Kidney (tissue), 22 donors: ENCODE measurements at places on chromosomes 13 and 19. TPM values are rescaled to one million over a fixed set of nuclear protein-coding genes. Genes with fewer than 3 reads are reported as not detected.
A peak's percentile ranks its signal among the peaks of the same experiment; 100 is the strongest.

GRCh38 chr13:26270707-26271106 is 16.8 kb downstream of the CDK8 start:
- DNase-seq: no peak

DNA sequence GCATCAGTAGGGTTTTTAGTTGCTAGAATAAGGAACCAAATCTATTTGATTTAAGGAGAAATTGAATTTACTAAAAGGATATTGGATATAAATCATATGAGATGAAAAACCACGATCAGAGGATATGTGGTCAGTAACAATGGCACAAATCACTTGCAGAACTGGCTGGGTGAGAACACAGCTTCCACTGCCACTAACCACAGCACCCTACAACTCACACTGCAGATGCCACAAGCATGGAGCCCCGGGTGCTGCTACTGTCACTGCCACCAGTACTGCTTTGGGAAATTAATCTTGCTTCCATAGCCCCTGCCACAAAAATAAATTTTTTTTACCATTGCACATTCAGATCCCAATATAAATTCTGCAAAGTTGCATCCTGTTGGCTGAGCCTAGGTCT is 40.6 kb upstream of the KLF12 start:
- DNase-seq: no peak

DNA sequence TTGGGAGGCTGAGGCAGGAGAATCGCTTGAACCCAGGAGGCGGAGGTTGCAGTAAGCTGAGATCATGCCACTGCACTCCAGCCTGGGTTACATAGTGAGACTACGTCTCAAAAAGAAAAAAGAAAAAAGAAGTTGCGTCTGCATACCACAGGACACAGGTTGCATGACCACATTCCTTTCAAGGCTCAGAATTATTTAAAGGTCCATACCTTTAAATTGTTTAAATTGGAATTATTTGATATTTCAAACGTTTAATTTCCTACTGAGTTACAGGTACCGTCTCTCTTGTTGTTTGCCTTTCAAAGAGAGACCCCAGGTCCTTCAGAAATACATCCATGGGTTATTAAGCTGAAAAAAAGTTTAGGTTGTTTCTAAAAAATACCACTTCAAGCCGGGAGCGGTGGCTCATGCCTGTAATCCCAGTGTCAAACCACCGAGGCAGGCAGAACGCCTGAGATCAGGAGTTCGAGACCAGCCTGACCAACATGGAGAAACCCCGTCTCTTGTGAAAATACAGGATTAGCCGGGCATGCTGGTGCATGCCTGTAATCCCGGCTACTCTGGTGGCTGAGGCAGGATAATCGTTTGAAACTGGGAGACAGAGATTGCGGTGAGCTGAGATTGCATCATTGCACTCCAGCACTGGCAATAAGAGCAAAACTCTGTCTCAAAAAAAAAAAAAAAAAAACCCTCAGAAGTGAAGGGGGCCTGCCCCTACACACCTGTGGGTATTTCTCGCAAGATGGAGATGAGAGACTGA is 18.6 kb downstream of the ZNF816 start:
- no peak for DNase-seq

DNA sequence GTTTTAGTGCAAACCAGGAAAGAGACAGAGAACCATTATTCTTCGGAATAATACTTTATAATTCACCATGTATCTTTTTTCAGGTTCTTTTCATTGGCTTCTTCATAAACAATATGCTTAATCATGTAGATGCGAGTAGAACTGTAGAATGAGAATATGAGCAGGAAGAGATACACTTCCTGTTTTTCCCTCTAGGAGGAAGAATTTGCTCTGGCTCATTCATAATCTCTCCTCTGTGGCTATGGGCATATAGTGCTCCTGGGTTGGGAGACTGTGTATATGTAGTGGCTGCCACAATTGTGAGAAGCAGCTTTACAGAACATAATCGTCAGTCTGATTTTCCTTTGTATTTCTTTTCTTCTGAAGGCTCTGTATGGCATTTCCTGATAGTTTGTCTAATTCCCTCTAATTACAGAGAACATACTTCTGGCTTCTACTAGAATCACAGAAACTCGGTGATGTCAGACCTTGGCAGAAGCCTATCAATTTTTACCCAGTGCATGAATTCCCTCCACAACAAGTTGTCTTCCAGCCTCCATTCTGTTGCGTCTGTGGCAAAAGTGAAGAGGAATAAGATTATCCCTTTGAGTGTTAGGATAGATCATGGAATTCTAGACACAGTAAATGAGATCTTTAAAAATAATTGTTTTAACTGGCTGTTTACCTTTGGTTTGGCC is 2.9 kb upstream of the DCLK1 start:
- no peak for DNase-seq

SMIM44 gene
- not detected for polyA plus RNA-seq

ZNF561 gene
- 13.3 TPM for polyA plus RNA-seq

- no peak for DNase-seq
These were observed 851 bp downstream of the FBXO46 start for GRCh38 chr19:45729800-45730290.

DNA sequence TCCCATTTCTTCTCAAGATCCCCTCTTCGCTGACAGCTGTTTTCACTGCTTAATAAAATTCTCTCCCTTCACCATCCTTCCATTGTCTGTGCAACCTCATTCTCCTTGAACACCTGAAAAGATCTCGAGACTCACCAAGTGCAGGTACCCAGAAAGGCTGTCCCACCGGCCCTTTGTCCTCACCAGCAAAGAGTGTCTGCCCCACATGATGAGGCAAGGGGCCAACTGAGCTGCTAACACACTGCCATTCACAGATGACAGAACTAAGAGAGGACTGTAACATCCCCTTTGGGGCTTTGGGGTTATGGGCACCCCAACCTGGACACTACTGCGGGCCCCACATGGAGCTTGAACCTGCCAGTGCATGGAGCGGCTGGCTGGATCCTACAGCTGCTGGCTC is 771.4 kb upstream of the MIR17HG start:
- no peak for DNase-seq

ZNF729 gene
- polyA plus RNA-seq: not detected

- DNase-seq: peak; percentile 67
These were observed 94.7 kb upstream of the PRR20A start for GRCh38 chr13:57045826-57046546.

GRCh38 chr19:12790628-12791344 is 500 bp upstream of the JUNB start:
- peak; percentile 27 for DNase-seq

HIPK4 gene
- not detected for polyA plus RNA-seq

GRCh38 chr13:111251646-111252445 is 68.6 kb upstream of the TEX29 start:
- no peak for DNase-seq

GRCh38 chr19:10817291-10818038 is 18.5 kb downstream of the TMED1 start:
- peak; percentile 90 for DNase-seq

GRCh38 chr13:94636942-94637578 is 35.4 kb downstream of the GPR180 start:
- no peak for DNase-seq

DNA sequence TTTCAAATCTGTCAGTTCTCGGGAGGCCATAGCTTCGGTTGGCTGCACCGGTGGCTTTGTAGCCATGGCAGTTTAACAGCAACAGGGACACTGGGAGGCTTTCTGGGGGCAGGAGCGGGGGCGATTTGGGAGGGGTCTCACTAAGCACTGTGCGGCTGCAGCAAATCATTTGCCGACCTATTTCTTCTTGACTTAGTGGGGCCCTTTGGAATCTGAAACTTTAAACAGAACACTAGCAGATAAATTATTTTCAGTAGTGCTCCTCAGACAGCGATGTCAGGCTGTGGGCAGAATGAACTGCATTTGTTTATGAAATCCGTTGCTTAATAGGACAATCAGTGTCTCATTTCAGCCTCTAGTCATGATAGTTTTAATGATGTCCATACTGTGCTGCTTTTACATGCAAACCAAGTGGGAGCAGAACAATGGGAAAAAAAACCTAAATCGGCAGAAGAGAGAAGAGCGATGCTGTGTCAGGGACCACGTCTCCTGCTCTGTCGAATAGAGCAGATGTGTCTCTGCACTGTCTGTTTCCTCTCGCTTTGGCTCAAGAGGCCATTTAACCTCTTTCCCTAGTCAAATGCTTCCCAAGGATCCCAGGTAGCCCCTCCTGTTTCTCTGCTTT is 211.9 kb downstream of the OLFM4 start:
- DNase-seq: peak; percentile 80

DNA sequence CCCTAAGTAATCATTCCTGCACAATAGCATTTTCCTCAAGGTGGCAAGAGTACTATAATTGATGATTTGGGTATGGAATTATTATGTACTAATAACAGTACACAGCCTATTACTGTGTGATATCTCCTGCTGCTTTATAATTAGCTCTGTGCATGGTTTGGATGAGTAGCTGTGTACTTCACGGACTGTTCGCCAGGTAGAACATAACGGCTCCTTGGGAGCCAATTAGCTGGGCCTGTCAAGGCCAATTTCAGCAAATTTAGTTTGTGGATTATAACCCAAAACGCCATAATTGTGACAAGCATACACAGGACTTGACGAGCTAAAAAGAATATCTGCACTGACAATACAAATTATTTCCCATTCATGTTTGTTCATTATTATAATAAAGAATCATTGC is 1584.2 kb downstream of the SLITRK1 start:
- no peak for DNase-seq

- no peak for DNase-seq
These were observed 5.4 kb upstream of the GARRE1 start for GRCh38 chr19:34248941-34249340.

DNA sequence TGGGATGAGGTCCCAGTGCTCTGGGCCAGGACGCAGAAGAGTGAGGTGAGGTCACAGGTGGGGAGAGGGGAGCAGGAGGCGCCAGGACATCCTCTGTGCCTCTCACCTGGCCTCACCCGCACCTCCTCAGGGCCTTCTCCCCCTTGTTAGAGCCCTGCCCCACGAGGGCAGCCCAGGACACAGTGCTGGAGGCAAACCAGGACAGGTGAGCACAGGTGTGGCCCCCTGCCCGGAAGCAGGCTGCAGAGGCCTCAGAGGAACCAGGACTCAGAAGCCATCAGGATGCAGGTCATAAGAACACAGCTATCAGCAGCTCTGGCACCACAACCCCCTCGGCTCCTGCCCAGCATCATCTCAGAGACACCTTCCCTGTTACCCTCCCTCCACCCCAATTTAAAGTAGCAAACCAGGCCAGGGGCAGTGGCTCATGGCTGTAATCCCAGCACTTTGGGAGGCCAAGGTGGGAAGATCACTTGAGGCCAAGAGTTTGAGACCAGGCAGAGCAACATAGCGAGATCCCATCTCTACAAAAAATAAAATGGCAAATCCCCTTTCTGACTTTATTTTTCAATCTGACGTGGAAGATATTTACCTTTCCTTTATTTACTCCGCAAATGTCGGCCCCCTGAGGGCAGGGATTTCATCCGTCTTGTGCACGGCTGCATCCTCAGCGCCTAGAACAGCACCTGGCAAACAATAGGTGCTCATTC is at the start of gene CEACAM16:
CEACAM16 (plus strand) TSS at position 660 of the 710 bp plus-strand sequence. CDS start 2,306 bp downstream, outside the sequence.
- no peak for DNase-seq

DNA sequence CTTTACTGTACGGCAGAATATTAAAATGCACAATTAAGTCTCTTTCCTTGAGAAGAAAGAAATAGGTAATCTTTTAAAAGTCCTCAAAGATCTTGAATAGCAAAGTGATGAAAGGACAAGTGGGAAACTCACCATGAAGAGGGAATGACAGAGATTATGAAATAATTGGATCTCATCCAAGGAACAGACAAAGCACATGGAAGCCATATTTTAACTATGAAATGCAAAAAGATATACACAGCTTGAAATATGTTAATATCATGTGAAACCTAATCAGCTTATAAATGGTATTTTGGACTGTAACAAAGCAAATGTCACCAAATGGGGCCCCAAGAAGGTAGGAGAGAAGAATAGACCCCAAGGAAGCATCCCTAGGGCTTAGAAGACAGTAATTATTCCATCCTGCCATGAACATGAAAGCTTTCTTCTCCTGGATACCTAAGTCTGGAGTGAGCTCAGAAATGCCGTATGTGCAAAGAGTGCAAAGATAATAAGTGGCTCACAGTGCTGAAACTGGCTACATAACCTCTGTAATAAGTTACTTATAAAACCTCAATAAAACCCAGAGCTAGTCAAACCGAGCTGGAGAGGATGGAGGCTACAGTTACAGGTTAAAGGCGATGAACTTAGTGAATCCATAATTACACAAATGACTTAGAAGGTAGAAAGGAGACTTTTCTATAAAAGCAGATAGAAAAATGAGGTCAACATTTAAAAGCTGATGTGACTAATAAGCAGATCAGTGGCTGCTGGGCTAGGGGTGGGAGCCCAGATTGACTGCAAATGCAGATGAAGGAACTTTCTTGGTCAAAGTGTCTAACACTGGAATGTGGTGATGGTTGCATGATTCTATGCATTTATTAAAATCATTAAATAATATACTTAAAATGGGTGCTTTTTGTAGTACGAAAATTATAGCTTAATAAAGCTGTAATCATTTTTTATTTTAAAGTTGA is 34.4 kb downstream of the DCLK1 start:
- DNase-seq: no peak

FAM32A gene
- 105 TPM for polyA plus RNA-seq

NANOS2 gene
- polyA plus RNA-seq: not detected

DNA sequence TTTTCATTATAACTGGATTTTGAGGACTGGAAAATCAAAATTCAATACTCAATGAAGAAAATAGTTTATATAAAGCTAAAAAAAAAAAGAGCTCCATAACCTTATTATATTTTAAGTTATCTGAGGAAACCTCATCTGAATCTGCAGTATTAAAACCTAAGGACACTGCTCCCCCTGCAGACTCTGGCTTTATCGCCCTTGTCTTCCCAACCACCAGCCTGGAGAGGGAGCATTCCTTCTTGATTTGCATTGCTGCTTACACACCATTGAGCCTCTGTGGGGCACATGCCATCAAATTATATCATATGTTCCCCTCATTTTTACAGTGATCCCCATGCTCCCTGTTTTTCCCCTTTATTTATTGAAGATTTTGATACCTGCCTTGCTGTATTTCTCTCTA is 871.4 kb upstream of the GPC6 start:
- no peak for DNase-seq

- DNase-seq: no peak
These were observed 11.6 kb downstream of the NAPA start for GRCh38 chr19:47503130-47503825.

- DNase-seq: no peak
These were observed 112.8 kb downstream of the TDRD3 start for GRCh38 chr13:60509601-60510386.

DNA sequence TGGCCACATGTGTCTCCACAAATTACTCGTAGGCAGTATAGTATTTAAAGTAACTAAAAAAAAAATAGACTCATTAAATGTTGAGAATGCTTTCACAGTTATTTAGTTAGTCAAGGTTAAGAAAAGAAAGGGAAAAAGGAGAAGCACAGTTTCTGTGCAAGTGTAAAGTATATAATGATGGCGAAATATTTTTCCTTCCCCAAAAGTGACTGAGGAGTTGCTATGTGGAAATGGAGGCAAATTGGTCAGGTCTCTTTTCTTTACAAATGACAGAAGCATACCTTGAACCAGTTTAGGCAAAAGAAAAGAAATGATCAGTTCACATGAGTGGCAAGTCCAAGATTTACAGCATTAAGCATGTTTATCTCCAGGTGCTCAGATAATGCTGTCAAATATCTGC is 18.0 kb downstream of the CSNK1A1L start:
- DNase-seq: no peak

KRTDAP gene
- not detected for polyA plus RNA-seq

- DNase-seq: no peak
These were observed 30.1 kb downstream of the TPP2 start for GRCh38 chr13:102626928-102627327.

GRCh38 chr19:57719901-57720519 is 7.4 kb downstream of the ZNF671 start:
- no peak for DNase-seq

- no peak for DNase-seq
These were observed 15.7 kb downstream of the RANBP3 start for GRCh38 chr19:5961969-5962945.

RYR1 gene
- polyA plus RNA-seq: 0.69 TPM

SKA3 gene
- polyA plus RNA-seq: 0.47 TPM
